ENCODE measurements at places on chromosomes 2 and 18.

DNA sequence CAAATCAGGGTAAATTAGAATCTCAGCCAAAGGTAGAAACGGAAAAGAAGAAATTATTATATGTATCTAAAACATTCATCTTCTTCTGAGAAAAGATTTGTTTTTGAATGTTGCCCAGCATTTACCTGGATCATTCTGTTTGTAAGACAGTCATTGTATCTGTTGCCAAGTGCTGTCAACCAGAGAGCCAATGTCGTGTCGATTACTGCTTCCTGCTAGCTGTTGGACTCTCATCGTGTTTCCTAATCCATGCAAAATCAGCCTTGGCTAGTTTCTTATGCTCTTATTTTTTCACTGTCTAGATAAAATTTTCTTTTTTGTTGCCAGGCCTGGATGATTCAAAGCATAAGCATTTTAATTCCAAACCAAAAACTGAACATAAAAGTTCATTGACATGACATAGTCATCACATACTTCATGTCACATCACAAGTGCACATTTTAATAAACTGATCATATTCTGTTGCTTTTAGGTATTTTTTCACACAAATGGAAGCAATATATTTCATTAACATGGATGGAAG, 202.3 kb downstream of the KCNH7 start:
- DNase-seq: no peak

DNA sequence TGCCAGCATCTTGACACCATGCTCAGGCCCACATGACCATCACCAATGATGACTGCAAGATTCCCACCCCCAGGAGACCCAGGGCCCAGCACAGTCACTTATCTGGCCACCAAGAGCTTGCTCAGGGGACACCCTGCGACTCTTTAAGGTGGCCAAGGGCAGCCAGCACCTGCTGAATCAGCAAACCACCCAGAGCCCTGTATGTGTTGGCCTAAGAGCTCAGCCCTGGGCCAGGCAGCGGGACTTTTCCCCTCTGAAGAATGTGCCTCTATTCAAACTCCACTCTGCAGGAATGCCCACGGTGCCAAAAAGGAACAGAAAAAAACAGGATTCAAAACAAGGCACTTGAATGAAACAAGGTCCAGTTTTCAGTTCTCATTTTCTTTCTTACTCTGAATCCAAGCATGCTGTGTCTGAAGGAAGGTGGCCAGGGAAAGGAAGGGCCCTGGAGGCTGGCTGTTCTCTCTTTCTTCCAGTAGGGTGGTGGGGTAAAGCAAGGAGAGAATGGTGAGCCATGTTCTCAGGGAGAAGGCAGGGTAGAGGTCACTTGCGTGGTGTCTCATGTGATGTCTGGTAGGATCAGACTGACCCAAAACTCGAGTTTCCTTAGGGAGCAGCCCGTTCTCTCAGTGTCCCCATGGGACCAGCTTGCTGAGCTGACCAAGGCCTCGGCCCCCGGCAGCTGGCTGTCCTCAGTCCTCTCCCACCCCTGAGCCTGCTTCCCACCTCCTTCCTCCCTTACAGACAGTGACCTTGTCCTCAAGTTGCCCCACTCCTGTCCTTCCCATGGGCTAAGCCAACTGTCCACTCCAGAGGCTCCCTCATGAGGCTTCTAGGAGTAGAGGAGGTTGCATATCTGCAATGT, 150.0 kb downstream of the RNF152 start:
- no peak for DNase-seq

GRCh38 chr2:20136149-20136548, 84.7 kb upstream of the LAPTM4A start:
- no peak for DNase-seq

DNA sequence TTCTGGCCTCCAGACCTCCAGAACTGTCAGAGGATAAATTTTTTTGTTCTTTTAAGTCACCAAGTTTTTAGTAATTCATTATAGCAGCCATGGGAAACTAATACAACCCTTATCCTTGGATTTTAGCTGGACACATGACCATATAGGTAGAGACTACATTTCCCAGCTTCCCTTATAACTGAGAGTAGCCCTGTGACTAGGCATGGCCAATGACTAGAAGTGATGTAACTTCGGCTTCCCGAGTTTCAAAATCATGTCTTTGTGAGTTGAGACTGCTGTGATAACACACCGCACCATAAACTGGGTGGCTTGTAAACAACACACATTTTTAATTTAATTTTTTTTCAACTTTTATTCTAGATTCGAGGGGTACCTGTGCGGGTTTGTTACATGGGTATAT, 134.0 kb upstream of the SERTAD2 start:
- no peak for DNase-seq

- DNase-seq: no peak
These were observed 66.6 kb downstream of the MTCL1 start for GRCh38 chr18:8771930-8772329.

DNA sequence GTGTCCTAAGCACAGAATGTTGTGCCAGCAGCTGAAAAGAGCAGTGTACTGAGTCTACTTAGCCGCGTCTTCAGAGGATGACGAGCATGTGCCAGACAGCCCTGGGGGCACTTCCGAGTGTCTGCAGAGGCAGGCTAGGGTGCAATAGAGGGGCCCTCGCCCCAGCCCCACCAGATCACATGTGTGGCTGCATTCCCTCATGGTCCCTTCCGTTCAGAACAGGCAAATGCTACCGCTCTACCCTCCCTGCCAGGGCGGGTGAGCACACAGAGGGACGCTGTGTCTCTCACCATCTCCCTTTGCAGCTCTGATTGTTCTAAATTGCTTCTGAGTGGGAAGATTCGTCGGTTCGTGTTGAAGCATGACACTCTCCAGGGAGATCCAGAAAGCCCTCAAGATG, 212.2 kb upstream of the RAB12 start:
- no peak for DNase-seq

DNA sequence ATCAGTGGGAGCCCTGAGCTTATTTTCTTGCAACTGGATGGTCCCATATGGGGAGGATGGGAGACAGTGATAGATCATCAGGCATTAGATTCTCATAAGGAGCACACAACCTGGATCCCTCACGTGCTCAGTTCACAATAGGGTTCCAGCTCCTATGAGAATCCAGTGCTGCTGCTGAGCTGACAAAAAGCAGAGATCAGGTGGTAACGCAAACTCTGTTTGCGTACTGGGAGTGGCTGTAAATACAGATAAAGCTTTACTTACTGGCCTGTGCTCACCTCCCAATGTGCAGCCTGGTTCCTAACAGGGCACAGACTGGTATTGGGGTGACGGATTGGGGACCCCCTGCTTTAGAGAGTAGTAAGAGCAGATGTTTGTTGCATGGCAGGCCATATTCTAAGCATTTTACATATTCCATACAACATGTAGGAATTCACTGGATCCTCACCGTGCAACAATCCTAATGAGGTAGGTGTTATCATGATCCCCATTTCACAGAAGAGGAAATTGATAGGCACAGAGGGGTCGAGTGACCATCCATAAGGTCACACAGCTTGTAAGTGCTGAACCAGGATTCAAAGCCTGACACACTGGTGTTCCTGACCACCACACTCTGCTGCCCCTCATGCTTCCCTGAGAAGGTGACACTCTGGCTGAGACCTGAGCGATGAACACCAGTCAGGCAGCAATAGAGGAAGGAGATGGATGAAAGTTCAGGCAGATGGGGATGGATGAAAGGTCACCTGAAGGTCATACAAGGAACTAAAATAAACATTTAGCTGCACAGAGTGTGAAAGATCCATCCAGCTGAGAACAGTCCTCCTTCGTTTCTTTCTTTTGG, 15.7 kb upstream of the MAT2A start:
- DNase-seq: no peak

DNA sequence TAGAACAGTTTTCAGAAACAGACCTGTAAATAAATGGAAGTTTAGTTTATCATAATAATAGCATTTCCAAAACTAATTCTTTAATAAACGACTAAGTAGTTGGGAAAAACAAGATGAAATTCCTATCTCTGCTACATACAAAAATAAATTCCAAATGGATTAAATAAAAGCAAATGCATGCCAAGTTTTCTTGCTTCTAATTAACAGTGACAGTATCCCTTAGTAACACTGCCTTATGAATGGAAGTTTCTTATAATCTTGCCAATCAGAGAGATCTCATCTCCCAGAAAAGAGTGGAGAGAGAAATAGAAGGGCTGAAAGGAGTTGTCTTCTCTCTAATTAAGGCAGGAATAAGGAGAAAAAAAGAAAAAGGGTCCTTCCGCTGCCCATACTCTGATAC, 133.9 kb downstream of the GFPT1 start:
- no peak for DNase-seq

DNA sequence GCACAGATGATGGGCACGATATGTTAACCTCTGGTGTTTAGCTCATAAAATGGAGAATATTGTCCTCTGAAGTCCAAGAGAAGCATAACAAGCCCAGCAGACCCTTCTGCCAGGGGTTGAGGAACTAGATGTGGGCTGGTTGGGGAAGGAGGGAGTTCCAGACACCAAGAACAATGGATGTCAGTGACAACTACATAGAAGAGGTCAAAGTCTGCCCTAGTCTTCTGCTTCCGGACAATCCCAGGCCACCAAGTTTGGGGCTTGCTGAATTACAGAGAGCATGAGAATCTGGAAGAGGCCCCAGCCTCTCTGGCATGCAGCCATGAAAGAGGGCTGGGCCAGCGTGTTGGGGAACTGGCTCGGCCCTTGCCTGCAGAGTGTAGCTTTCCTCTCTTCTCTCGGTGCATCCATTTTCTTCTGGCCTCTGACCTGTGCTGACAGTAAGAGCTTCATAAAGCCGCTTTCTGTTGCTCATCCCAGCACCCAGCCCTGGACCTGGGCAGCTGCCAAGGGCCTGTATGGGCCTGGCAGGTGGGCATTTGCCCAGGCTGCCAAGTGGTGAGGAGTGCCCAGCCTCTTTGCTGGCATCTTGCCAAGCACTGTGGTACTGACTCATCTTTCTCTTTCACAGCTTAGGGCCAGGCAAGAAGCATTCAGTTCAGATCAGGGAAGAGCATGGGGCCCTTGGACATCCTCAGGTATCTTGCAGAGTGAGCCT, 14.6 kb upstream of the LAPTM4A start:
- DNase-seq: peak; percentile 53

- DNase-seq: no peak
These were observed 3.5 kb upstream of the LBX2 start for GRCh38 chr2:74502720-74503505.

GRCh38 chr18:50096766-50097435, 98.0 kb downstream of the MYO5B start:
- DNase-seq: no peak

GRCh38 chr2:6835467-6835866, 30.2 kb downstream of the CMPK2 start:
- no peak for DNase-seq

GRCh38 chr2:44953499-44953883, 12.0 kb downstream of the SIX3 start:
- no peak for DNase-seq

- no peak for DNase-seq
These were observed 66.6 kb downstream of the ADNP2 start for GRCh38 chr18:80175451-80176204.

DNA sequence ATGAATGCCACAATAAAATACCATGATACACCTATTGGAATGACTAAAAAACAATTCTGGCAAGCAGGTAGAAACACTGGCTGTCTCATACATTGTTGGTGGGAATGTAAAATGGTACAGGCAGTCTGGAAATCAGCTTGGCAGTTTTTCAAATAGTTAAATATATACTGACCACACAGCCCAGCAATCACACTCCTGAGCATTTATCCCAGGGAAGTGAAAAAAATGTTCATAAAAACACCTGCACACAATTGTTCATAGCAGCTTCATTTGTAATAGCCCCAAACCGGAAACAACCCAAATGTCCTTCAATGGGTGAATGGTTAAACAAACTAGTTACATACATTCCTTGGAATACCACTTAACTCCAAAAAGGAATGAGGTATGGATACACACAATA, 137.2 kb downstream of the TFCP2L1 start:
- no peak for DNase-seq

GRCh38 chr2:58419983-58420382, 178.9 kb upstream of the FANCL start:
- DNase-seq: no peak

GRCh38 chr2:189411860-189412259, 29.4 kb upstream of the WDR75 start:
- DNase-seq: no peak

GRCh38 chr2:48406116-48406515, 123.8 kb upstream of the STON1 start:
- peak; percentile 61 for DNase-seq

DNA sequence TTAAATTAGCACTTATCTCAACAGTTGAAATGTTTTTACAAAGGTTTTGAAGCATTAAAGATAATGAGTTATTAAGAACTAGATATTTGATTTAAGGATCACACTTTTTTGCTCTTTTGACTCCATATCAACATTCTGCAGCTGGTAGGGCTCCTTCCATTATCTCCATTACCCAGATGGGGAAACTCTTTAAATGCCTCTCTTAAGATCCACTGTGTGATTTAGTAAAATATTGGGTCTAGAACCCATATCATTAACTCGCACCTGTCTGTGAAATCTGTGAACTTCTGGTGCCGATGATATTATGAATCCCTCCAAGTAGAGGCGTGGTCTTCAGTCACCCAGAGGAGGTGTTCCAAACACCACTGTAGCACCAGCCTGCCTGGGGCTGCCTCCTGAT, 466.2 kb downstream of the TSN start:
- DNase-seq: no peak

DNA sequence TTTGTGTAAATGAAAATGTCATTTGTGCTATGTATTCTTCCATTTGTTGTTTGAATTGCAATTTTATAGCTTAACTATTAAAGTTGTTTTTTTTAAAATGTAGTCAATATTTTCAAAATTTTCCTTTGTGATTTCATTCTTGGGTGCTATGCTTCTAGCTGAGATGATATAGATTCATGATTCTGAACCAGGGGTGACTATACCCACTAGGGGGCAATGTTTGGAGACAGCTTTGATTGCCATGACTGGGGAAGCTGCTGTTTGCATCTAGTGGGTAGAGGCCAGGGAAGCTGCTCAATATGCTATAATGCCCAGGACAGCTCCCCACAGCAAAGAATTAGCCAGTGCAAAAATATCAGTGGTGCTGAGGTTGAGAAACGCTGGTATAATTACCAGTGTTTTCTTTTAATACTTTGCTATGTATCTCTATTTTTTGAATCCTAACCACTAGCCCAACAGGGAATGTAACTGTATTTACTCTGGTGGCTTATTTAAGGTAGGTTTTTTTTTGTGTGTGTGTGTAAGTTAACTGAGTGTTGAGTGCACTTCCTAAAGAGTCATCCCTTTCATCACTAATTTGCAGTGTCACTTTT, 99.7 kb downstream of the MEP1B start:
- DNase-seq: peak; percentile 55

DNA sequence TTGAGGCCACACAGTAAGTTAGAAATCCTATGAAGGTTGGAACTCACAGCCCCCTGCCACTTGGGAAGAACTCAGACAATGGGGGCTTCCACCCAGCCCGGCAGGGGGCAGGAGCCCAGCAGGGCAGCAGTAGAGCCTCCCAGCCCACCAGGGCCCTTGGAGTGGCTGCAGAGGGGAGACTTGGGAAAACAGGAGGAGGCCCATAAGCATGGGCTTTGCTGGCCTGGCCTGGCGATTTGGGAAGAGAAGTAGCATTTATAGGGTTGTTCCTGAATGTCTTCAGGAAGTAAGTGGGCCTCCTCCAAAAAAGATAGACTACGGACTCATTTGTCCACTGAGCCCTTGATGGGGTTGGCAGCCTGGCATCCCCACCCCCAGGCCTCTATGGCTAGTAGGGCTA, 17.4 kb upstream of the FOSL2 start:
- no peak for DNase-seq

Measured in hematopoietic multipotent progenitor cell (in vitro differentiated cells).